ENCODE measurements at places on chromosomes 3 and 15.

- no peak for DNase-seq
These were observed 14.2 kb upstream of the RFT1 start for GRCh38 chr3:53144446-53144845.

DNA sequence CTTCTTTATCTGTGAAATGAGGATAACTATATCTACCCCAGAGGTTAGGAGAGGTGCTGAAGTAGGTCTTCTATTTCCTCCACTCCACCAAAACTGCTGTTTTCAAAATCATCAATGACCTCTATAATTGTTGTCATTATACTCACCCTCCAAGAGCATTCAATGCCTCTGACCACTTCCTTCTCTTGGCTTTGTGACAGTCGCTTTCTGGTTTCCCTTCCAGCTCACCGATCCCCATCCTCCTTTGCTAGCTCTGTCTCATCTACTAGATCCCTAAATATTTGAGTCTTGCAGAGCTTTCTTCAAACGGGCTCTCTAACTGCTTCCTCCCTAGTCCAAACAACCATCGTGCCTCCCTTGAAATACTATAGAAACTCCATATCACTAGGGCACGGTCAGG is 153.5 kb downstream of the RPLP1 start:
- no peak for DNase-seq

- no peak for DNase-seq
These were observed 22.6 kb upstream of the SCG3 start for GRCh38 chr15:51658664-51659063.

GRCh38 chr3:172217877-172218276 is 178.5 kb downstream of the FNDC3B start:
- DNase-seq: no peak

- DNase-seq: no peak
These were observed 31.2 kb downstream of the RYR3 start for GRCh38 chr15:33341953-33342352.

- no peak for DNase-seq
These were observed 591.5 kb upstream of the ADAMTS9 start for GRCh38 chr3:65279225-65279782.

- DNase-seq: peak; percentile 1
These were observed 47.7 kb downstream of the ZBTB20 start for GRCh38 chr3:115099134-115099985.

DNA sequence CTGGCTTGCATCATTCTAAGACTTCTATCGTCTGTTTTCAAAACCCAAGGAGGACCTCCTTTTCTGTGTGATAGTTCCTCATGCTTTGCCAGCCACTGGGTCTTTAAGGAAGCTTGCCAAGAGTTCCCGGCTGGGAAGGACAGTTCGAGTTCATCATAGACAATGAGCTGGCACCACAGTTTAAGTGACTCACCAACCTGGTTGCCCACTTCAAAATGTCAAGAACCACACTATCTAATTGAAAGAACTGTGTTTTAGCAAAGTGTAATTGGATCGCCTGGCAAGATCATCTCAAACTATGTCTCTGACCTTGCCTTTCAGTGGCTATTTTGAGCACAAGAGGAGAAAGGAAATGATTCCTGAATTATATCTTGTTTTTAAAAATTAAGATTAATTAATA is 27.9 kb downstream of the SOX2 start:
- DNase-seq: no peak
